Activated CD4-positive, alpha-beta T cell treated with anti-CD3 and anti-CD28 coated beads, Interleukin-2, amount 50 U/mL, for 1 hour (primary cell): ENCODE measurements at places on chromosomes 16 and 17.
A peak's percentile ranks its signal among the peaks of the same experiment; 100 is the strongest.

GRCh38 chr17:8502126-8502525, 66.4 kb downstream of the NDEL1 start:
- DNase-seq: no peak

GRCh38 chr17:44277976-44278375, 10.0 kb upstream of the SLC4A1 start:
- no peak for DNase-seq

DNA sequence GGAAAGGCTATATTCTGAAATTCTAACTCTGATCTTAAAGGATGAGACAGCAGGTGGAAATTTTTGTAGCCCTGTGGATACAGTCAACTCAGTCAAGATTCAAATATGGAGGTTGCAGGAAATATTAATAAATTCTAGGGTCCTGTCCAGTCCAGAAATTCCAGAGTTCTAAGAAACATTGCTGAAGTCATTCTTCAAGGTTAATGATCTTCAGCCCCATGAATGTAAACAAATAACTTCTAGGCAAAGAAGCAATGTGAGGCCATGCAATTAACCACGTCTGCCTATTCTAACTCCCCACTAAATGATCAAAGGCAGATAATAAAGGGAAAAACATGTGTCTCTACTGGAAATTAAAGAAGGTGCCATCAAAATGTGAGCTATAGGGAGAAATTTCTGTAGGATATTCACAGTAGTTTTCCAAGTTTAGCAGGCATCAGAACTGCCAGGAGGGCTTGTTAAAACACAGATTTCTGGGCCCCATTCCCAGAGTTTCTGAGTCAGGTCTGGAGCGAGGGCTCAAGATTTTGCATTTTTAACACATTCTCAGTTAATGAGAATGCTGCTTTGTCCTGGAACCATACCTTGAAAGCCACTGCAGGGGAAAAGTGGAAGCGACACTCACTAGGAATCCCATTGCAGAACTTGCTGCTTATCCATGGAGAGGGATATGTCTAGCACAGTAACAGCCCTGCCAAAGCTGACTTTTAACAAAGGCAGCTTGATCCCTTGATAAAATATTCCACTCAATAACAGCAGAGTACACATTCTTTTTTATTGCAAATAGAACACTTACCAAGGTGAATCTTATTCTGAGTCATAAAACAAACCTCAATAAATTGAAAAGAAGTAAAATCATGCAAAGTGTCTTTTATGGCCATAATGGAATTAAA, 61.8 kb downstream of the DNAH3 start:
- DNase-seq: no peak

DNA sequence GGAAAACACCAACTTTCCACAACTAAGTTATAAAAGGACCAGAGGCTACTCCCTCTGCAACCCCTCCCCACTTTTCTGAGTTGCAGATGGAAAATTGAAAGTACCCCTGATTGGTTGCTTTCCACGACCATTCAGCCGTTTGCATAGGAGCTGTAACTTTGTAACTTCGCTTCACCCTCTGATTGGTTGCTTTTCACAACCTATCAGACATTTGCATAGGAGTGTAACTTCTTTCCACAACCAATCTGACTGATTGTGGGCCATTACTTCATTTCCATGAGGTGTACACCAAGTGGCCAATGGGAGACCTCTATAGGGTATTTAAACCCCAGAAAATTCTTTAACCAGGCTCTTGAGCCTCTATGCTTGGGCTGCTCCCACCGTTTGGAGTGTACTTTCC, 644.1 kb downstream of the WWOX start:
- DNase-seq: no peak

GRCh38 chr16:57630407-57630797, 2.0 kb downstream of the ADGRG1 start:
- DNase-seq: no peak

- DNase-seq: no peak
These were observed 963.1 kb upstream of the GOT2 start for GRCh38 chr16:59697236-59697635.

DNA sequence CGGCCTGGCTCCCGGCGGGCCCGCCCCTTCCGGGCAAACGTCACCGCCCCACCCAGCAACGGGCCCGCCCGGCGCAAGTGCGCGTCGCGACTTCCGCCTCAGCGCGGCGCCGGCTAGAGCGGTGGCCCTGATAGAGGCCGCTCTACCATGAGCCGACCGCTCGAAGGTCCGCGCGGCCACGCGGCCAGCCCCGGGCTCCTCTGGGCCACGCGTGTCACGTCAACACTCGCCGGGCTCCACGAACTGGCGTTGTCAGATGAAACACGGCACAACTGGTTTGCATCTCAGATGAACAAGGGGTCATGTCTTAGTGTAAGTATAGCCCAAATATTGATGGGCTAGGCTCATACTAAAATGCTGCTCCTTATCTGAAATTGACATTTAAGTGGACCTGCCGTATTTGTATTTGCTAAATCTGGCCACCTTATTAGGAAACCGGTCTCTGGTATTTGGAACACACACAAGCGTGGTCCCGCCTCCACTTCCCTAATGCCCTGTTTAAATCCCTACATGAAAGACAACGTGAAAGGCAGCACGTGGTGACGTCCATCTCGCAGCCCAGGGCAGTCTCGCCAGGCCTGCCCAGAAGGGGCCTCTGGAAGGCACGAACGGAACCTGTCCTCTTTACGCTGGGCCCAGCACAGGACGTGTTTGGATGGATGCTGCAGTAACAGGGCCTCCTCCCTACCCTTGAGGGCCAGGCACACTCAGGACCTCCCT, at the start of gene ZNF598:
TSS of gene ZNF598 (minus strand) at position 31 of the 720 bp plus-strand sequence.
- peak; percentile 74 for DNase-seq

- no peak for DNase-seq
These were observed 166.8 kb downstream of the SOX9 start for GRCh38 chr17:72287586-72287985.

GRCh38 chr16:5854027-5854426, 756.4 kb upstream of the EEF2KMT start:
- no peak for DNase-seq
